Activated T-helper 17 cell treated with anti-CD3 and anti-CD28 coated beads, Interleukin-2, amount 50 U/mL, for 72 hours (primary cell): ENCODE measurements at places on chromosomes 7 and 10.
A peak's percentile ranks its signal among the peaks of the same experiment; 100 is the strongest.

DNA sequence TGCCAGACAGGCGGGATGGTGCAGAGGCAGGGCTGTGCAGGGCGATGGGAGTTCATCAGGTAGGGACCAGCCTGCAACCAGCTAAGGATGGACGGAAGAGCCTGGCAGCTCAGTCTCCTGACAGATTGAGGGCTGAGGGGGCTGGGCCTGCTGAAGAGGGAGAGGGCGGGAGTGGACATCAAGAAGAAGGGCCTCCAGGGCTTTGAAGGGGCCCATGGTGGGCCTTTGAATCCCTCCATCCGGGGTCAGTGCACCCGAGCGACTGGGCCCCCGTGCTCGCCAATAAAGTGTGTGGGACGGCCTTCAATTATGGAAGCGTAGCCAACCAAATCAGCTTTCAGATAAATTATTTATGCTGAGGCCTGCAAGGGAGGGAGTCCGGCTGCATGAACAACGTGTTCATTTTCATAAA lies 431.2 kb downstream of the RPS24 start:
- no peaks in the 10 kb centered on the region for H3K36me3 ChIP-seq
- ATAC-seq, result no peak
- no peaks in the 10 kb centered on the region for H3K4me1 ChIP-seq
- peaks cover 17% of the 10 kb centered on the region for H3K27me3 ChIP-seq
- no peak overlapping the region for H3K27ac ChIP-seq
- H3K4me3 ChIP-seq, result no peak overlapping the region

DNA sequence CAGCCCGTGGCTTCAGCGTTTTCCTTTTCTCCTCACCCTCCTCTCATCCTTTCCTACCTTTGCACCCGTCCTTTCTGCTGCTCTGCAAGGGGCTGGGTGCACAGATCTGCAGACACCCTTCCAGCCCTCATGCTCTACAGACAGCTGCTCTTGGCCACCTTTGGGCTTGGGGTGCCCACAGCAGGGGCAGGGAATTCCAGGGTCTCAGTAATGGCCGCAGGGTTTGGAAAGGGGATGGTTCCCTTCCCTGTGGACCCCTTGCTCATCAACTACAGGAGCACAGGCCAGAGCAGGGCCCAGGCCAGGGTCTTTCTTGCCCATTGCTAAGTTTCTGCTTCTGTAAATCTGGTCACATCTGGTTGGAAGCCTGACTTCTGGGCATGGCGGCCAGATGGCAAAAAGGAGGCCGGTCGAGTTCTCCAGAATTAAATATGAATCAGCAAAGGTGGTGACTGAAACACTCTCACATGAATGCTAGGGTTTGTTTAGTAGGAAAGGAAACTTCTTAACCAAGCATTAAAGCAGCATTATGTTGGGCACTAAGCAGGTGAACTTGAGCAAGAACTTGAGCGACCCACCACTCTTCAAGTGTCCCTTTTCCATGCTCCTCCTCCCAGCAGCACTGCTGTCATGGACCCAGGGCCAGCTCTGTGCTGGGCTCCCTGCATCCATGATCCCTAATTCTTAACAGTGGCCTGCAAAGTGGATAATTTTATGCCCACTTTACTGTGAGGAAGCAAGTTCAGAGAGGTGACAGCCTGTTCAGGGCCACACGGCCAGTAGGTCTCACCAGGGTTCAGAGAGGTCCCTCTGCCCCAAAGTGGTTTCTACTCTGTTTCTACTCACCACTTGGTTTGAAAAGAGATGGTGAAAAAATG lies 1.5 kb downstream of the ECHDC3 start:
- ATAC-seq, result no peak
- peak overlapping the region; percentile 43 for H3K27ac ChIP-seq
- H3K27me3 ChIP-seq, result peaks cover 16% of the 10 kb centered on the region
- peak overlapping the region; percentile 45 for H3K4me3 ChIP-seq
- no peaks in the 10 kb centered on the region for H3K4me1 ChIP-seq
- no peaks in the 10 kb centered on the region for H3K36me3 ChIP-seq

- no peak overlapping the region for H3K4me3 ChIP-seq
- no peaks in the 10 kb centered on the region for H3K27me3 ChIP-seq
Measured at GRCh38 chr10:70880077-70880534, 8.3 kb downstream of the PCBD1 start.

DNA sequence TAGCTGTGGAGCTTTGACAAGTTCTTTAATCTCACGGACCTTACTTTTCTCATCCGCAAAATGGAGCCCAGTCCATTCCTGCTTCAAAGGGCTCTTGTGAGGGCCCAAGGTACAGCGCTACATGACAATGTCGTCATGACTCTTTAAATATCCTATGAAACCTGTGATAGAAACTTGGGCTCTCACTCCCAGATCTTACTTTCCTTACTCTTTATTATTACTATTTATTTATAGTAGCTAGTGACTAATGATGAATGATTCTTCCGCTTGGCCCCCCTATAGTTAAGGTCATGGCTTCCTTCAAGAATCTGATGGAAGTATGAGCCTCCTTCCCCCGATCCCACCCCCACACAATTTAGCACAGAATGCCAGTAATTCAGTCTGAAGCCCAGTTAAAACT lies 41.9 kb downstream of the RBM20 start:
- no peak overlapping the region for H3K27ac ChIP-seq
- peaks cover 5% of the 10 kb centered on the region for H3K27me3 ChIP-seq
- no peak for ATAC-seq
- H3K4me3 ChIP-seq, result no peak overlapping the region
- H3K36me3 ChIP-seq, result no peaks in the 10 kb centered on the region

DNA sequence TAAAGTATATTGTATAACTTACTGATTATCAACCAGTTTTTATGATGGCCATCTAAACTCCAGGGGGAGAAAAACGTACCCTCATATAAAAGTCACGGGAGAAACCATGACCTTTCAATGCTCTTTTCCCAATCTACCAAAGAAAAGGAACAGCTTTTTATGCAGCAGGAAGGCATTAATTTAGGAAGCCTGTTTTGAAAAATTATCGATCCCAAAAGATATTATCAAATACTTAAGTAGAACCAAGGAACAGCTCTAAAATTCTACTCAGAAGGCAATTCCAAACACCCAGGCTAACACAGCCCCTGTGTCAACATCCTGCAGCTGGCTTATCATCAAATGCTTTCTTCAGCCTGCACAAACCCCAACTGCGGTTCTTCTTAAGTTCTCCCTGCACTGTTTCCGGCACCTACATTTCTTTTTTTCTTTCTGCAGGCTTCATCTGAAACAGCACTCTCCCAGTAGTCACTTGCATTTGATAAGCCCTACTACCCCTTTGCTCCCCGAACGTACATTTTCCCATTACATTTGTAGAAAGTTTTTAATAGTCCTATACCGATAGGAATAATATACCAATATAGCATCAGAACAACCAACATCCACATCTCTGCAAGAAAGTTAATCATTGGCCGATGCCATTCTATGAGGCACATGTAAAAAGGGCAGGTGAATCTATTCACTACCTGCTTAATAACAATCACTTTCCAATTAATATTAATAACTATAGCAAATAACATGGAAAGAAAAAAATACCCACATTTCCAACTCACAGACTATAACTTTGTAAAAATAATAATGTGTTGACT lies 47.9 kb downstream of the PIP4K2A start:
- H3K36me3 ChIP-seq, result peaks cover 7% of the 10 kb centered on the region
- H3K27ac ChIP-seq, result peak overlapping the region; percentile 85
- peak; percentile 84 for ATAC-seq
- H3K4me3 ChIP-seq, result peak overlapping the region; percentile 89
- H3K27me3 ChIP-seq, result no peaks in the 10 kb centered on the region

GRCh38 chr10:97042081-97042480 lies 143.7 kb downstream of the SLIT1 start:
- H3K27ac ChIP-seq, result no peak overlapping the region
- no peaks in the 10 kb centered on the region for H3K36me3 ChIP-seq
- H3K4me1 ChIP-seq, result peaks cover 14% of the 10 kb centered on the region
- no peaks in the 10 kb centered on the region for H3K27me3 ChIP-seq
- no peak overlapping the region for H3K4me3 ChIP-seq
- ATAC-seq, result no peak

GRCh38 chr7:98133181-98133580 lies 26.5 kb downstream of the LMTK2 start:
- peaks cover 23% of the 10 kb centered on the region for H3K4me1 ChIP-seq
- peak overlapping the region; percentile 26 for H3K27ac ChIP-seq
- peak overlapping the region; percentile 57 for H3K4me3 ChIP-seq
- peak; percentile 68 for ATAC-seq
- H3K36me3 ChIP-seq, result peaks cover 14% of the 10 kb centered on the region
- no peaks in the 10 kb centered on the region for H3K27me3 ChIP-seq
